ENCODE measurements at places on chromosomes 16 and 17.
A peak's percentile ranks its signal among the peaks of the same experiment; 100 is the strongest.

GRCh38 chr16:72508191-72508590 is 336.2 kb upstream of the PMFBP1 start:
- no peak for DNase-seq

DNA sequence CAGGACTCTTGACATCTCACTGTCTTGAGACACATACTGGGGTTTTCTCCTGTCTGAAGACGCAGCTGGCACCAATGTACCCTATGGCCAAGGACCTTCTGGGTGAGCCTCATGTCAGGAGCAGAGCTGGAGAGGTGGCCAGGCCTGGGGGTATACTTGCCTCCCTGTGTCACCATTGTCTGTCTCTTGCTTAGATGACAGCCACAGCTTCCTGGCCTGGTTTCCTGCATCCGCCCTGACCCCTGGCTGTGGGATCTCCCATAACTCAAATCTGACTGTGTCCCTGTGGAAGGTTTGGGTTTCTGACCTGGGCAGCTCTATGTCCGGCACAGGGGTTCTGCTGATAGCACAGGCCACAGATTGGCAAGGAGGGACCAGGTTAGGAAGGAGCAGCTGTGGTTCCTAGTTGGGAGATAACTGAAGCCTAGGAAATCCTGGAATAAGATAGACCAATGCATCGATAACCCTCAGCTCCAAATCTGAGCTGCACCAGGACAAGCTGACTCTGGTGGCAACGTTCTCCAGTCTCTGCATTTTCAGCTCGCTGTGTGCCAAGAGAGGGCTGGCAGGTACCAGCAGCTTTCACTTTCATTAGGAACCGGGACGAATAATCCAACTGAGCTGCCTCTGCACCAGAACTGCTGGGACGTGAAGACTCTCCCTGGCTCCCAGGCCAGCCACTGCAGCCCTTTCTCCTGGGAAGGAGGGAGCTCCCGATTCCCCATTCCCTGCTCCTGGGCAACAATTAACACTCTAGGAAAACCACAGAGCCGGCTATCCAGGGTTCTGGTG is 5.0 kb downstream of the DEXI start:
- no peak for DNase-seq

GRCh38 chr16:51952500-51952899 is 594.4 kb downstream of the TOX3 start:
- no peak for DNase-seq

GRCh38 chr16:4505356-4506147 is 29.4 kb downstream of the HMOX2 start:
- peak; percentile 58 for DNase-seq

- DNase-seq: no peak
Observed at GRCh38 chr16:2954656-2955381, 9.3 kb upstream of the KREMEN2 start.

- DNase-seq: peak; percentile 88
Observed at GRCh38 chr16:2927010-2927646, 15.4 kb downstream of the FLYWCH1 start.

GRCh38 chr16:81429045-81429521 is 15.5 kb upstream of the CMIP start:
- no peak for DNase-seq

GRCh38 chr16:3058139-3059030 is 7.1 kb upstream of the IL32 start:
- DNase-seq: peak; percentile 37

DNA sequence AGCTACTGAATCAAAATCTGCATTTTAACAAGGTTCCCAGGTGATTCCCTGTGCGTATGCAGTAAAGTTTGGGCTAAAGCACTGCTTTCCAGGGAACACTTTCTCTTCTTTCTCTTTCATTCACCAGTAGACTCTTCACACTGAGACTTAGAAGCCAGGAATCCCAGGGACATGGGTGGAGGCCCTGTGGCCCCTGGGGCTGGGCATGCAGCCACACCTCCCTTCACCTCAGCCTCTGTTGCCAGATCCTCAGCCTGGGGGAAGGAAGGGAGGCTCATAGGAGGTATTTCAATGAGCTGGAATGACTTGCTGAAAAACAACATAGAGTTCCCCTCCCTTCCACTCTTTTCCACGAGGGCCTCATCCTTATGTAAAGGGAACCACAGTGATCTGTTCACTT is 1.2 kb downstream of the G6PC3 start:
- DNase-seq: no peak

DNA sequence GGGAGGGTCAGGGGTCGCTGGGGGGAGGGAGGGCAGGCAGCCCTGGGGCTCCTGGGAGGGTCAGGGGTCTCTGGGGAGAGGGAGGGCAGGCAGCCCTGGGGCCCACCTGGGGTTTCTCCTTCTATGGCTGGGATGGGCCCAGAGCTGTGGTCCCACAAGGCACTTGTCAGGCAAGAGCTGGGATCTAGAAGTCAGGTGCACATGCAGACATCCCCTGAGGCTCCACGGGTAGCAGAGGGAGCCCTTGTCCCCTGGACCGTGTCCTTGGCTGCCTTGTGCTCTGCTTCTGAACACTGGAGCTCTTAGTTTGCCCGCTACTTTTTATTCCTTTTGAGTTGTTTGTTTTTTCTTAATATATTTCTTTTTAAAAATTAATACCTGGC is 1.8 kb downstream of the TUBB3 start:
- no peak for DNase-seq

- DNase-seq: no peak
Observed at GRCh38 chr16:57471852-57472664, 9.6 kb downstream of the POLR2C start.

DNA sequence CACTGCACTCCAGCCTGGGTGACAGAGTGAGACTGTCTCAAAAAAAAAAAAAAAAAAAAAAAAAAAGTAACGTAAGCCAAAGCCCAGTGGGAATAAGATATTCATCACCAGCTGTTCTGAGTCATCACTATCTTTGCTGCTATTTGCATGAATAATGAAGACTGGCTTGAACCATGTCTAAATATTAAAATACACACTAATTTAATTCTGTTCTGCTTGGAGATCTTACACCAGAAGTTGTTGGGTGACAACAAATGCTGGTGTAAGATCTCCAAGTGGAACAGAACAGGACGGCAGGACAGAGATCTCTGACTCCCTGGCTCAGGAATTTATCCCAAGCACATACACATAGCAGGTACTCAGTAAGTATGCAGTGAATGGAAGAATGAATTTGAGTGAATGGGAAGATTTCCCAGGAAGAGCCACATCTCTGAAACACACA is 19.6 kb downstream of the DNAH17 start:
- no peak for DNase-seq

GRCh38 chr17:39744836-39745215 is 7.1 kb downstream of the GRB7 start:
- DNase-seq: no peak

DNA sequence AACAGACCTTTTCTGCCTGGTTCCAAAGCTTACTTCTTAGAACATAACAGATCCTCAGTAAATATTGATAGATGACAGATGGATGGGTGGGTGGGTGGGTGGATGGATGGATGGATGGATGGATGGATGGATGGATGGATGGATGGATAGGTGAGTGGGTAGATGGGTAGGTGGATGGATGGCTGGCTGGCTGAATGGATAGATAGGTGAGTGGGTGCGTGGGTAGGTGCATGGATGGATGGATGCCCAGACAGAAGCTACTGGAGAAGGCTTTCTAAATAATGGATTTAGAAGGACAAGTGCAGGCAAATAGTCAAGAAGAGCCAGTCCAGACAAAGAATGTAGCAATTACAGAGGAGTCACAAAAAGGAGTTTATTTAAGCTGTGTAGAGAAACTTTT is 19.6 kb downstream of the SCNN1G start:
- no peak for DNase-seq

DNA sequence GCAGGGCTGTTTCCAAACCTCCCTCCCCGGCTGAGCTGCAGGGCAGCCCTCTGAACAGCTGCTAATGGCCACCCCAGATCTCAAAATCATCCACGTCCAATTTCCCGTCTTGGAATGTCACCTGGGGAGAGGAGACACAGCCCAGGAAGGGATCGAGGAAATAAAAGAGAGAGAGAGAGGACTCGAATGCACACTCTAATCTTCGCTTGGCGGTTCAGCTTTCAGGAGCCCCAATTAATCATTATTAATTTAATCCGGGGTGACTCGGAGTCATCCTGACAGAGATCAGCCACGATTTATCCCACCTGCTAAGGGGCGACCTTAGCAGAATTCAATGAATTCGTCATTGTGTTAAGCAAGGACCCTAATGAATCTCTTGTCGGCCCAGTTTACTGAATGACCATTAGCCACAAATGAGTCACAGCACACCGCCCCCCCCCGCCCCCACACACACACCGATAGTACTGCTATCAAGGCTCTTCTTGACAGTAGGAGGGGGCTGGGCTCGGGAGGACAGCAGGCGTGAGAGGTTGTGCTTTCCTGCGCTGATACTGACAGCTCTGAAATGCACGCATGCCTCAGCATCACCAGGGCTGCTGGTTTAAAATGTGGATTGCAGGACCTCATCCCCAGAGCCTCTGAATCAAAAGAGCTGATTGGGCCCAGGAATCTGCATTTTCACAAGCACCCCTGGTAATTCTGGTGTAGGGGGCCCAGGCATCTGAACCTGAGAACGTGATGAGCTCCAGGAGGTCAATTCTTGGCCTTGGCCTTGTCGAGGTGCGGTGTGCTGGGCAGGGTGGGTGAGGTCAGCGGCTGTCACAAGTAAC is 190.0 kb upstream of the CIBAR2 start:
- DNase-seq: no peak

- no peak for DNase-seq
Observed at GRCh38 chr17:76004750-76005262, 4.2 kb downstream of the CDK3 start.

- DNase-seq: no peak
Observed at GRCh38 chr17:42313773-42314566, 25.7 kb downstream of the STAT5A start.

DNA sequence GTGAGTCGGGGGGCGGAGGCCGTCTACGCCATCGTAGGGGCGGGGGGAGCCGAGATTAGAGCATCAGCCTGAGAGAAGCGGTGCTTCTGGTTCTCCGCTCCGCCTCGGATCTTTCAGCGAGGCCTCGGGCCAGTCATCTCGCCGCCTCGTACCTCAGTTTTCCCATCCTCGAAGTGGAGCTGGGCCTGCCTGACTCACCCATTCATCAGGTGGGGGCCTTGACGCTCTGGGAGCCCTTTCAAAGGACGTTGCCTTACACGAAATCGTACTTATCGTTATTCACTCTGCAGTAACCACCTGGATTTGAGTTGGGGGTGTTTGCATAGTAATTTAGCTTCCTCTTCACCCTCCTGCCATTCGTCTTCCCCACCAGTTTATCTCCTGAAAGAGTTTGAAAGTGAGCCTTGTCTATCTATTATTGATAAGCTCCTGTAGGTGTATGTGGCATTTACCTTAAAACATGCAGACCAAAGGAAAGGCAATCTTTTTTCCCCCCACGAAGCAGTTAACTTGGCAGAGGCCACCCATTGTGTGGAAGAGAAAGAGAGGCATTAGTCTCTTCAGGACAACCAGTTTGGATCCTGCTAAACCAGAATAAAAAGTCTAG is 674 bp downstream of the TAF15 start:
- DNase-seq: no peak

DNA sequence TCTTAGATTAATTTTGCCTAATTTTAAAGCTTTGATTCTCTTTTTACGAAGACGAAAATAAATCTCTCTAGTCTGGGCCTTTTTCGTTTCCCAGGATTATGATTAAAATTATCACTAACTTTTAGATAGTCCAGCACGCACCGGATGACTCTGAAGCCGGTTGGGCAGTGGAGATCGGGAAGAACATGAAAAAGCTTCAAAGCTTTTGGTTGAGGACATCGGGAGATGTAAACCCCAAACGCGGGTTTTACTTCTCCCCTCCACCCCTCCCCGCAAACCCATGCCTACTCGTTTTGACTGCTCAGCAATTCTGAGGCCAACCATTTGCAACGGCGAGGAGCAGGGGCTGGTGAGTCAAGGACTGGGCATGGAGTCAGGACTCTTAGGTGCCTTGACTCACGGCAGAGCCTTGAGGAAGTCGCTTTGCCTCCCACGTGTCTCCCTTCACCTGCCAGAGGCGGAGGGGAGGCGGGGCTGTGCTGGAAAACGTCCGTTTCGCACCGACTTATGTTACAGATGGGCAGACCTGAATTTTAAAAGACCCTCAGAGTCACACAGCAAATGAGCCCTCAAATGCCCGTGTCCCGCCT is 989 bp upstream of the DUSP14 start:
- DNase-seq: peak; percentile 45

DNA sequence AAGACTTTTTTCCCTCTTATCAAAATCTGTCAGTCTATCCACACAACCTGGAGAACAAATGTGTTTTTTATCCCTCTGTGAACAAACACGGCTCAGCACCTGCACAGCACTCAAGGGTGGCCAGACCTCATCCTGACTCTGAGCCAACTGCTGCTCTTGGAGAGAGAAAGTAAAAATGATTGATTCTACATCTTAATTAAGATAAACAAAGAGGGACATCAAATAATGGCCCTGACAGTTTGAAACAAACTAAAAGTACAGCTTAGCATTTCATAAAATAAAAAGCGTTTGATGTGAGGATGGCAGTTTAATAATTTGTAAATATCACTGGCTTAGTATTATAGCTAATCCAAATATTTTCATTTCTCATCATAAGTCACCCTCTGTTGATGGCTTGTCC is 106.2 kb downstream of the SNX11 start:
- DNase-seq: no peak

DNA sequence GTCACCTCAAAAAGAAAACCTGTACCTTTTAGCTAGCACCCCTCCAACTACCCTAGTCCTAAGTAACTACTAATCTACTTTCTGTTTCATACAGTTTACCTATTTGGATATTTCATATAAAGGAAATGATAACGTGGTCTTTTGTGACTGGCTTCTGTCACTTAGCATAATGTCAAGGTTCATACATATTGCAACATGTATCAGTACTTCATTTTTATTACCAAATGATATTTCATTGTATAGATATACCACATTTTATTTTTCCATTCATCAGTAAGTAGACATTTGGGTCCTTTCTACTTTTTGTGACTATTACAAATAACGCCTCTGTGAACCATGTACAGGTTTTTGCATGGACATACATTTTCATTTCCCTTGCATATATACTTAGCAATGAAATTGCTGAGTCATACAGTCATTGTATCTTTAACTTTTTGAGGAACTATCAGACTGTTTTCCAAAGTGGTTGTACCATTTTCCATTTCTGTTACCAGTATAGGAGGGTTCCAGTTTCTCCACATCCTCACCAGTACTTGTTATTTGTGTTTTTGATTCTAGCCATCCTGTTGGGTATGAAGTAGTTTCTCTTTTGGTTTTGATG is 23.7 kb downstream of the MOSMO start:
- DNase-seq: no peak

DNA sequence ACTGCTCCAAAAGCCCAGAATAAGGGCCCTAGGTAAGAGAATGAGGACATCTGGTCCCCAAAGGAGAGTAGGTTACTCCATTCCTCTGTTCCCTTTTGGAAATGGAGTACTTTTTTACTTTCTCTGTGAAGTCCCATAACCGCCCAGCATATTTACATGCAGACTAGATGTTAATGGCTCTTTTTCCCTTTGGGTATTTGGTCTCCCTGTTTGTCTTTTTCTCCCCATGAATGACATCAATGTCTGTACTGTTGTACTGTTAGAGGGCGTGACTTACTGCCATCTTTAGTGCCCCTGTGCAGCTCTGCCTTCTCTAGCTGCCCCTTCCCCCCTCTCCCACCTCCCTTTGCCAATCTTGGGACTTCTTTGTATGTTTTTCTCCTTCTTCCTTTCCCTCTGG is 19.0 kb downstream of the GPR179 start:
- DNase-seq: no peak

All from T-helper 1 cell (primary cell).